ENCODE measurements at places on chromosomes 5 and 9.

GRCh38 chr5:151144922-151145321 is 12.7 kb downstream of the ANXA6 start:
- DNase-seq: no peak

- no peak for DNase-seq
Observed at GRCh38 chr5:57878301-57878722, 395.7 kb upstream of the ACTBL2 start.

DNA sequence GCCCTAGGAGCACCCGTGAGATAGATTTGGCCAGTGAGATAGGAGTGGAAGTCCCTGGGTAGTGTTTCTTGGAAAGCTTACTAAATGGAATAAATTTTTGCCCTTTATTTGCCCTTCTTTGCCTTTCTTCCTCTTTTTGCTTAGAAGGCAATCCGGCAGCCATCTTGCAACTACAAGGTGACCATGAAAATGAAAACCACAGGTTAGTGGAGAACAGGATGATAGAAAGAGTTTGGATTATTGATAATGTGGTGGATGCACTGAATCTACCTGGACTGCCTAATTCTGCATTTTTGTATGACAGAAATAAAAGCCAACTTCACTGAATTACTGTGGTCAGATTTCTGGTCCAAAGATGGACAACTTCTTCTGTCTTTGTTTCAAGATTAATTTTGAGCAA is 33.2 kb downstream of the TARS1 start:
- no peak for DNase-seq

- DNase-seq: no peak
Observed at GRCh38 chr9:130360672-130361071, 84.1 kb upstream of the ASS1 start.

Measured in glutamatergic neuron (in vitro differentiated cells).